Right renal cortex interstitium (tissue), 3 donors: ENCODE measurements at places on chromosomes 5 and 9.

- no peak for DNase-seq
Measured at GRCh38 chr5:157598350-157598936, 22.9 kb upstream of the ADAM19 start.

DNA sequence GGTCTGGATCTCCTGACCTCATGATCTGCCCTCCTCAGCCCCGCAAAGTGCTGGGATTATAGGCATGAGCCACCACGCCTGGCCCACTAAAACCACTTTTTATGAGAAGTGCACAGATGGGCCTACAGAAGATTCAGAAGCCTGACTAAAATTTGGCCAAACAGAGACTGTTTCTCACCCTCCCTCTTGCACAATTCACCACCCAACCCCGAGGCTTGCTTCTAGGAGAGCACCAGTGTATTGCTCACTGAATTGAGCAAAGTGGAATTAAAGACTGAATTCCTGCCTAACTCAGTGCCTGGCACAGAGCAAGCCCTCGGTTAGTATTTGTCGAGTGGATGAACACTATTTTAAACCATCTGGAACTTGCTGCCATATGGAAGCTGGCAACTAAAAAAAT, 3.4 kb upstream of the DCTN4 start:
- DNase-seq = no peak

- DNase-seq = no peak
Measured at GRCh38 chr5:100131161-100131560, 404.0 kb upstream of the FAM174A start.

- no peak for DNase-seq
Measured at GRCh38 chr9:99023831-99024230, 80.1 kb downstream of the COL15A1 start.

- no peak for DNase-seq
Measured at GRCh38 chr9:135973277-135974219, 12.4 kb upstream of the UBAC1 start.

- no peak for DNase-seq
Measured at GRCh38 chr5:83011985-83012384, 65.2 kb downstream of the TMEM167A start.

- no peak for DNase-seq
Measured at GRCh38 chr5:146111409-146111808, 6.0 kb upstream of the PLAC8L1 start.

DNA sequence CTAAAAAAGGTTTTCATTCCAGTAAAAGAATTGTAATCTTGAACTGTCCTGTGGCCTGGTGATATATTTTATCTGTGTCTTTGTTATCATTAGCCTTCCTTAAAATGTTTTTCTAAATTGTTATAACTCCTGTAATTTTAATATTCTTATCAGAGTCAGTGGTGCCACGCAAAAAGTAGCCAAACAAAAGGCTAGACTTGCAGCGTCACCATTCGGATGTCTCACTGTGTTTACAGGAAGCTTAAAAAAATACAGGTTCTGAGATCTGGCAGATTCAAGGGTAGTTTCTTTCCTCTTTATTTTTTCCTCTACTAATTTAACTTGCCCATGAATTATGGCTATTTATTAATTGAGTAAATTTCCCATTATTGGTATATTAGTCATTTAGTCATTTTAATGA, 362.3 kb downstream of the MAT2B start:
- DNase-seq = no peak

GRCh38 chr5:95864944-95865504, 42.5 kb upstream of the GLRX start:
- DNase-seq = no peak

- DNase-seq = no peak
Measured at GRCh38 chr5:16935231-16936149, 598 bp downstream of the MYO10 start.

DNA sequence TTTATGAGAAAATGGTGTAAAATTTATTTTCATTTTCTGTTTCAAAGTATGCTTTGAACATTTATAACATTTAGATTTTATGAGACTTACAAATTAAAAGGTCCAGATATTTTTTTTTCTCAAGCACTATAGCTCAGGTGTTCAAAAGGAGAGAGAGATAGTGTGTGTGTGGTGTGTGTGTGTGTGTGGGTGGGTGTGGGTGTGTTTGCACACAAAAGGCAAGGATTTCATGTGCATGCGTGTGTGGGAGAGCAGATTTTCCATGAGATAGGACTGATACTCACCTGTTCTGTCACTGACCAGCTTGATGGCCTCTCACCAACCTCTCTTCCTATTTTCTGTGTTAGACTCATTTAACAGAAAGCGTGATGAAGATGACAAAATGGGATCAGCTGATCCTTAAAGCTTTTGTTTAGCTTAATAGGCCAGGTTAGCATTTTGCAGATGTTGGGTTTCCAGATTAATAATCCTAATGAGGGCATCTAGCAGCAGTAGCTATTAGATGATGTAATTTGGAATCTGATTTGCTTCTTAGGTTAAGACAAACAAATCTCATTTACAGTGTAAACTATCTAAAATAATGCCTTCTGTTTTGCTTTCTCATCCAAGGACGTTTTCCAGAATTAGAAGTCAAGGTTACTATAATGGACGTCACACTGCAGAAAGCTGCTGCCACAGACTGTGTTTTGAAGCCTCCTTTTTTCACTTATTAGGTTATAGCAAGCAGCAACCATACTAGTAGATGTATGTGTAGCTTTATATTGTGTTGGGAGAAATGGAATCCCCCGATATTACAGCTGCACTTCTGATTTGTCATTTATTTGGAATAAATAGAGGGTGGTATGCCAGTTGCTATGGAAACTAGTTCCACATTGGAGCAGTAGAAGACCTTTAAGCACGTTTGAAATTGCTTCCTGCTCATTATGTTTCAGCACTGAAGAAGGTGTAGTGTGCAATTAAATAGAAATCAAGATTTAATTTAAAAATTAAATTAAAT, 355.6 kb downstream of the TAF11L14 start:
- DNase-seq = no peak

- no peak for DNase-seq
Measured at GRCh38 chr5:622359-622758, 10.2 kb downstream of the CEP72 start.

DNA sequence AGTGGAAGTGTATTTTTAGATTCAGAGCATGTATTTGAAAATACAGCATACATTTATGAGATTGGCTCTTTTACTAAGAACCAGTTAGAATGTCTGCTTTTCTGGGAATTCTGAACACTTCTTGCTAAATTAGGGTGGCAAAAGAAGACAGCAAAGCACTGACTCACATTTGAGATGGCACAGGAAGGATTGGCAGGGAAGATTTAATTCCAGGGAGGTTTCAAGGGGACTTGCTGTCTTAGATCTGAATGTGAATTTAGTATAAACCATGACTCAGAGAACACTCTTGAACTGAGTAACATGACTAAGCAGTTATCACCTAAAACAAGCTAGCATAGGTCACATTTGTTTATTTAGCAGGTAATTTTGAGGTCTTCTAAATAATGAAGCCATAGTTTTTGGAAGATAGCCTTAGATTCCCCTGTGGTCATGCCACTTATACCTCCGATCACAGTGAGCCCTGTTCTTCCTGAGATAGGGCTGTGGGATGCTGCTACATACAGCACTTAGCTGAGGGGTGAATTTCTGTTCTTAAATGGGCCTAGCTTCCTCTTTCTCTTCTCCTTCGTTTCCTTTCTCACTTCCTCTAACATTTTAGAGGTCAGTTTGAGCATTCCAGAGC, 173.8 kb downstream of the PCSK1 start:
- no peak for DNase-seq

DNA sequence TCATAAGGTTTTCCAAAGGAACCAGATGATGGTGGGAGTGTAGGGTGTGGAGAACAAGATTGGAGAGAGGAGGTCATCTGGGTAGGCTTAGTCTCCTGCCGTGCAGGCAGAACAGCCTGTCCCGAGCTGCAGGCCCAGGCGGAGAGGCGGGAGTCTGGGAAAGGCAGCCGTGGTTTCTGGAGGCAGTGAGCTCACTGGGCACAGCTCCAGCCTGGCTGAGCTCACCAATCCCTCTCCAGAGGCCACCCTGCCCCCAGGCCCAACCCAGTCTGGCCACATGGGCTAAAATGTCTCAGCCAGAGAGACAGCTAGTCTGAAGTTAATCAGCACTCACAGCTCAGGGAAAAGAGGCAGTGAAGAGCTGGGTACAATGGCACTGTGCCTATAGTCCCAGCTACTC, 12.3 kb downstream of the P4HA2 start:
- DNase-seq = no peak

DNA sequence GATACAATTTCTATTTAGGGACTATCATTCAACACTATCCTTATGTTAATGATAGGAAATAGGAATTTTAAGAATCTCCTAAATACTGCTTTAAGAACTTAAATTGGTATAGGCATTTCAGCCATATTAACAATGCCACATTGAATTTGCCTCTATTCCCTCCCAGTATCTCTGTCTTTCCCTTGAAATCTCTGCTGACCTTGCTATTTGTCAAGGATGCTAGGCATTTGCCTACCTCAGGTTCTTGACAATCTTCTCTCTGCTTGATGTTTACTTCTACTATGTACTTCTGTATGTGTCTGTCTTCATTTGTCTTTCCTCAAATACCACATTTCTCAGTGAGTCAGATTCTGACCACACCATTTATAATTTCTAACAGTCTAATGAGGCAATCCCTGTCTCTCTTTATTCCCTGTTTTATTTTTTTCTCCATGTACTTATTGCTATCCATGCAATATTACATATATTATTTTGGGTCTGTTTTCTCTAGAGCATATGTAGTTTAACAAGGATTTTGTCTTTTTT, 1461.4 kb upstream of the CDH9 start:
- DNase-seq = no peak

DNA sequence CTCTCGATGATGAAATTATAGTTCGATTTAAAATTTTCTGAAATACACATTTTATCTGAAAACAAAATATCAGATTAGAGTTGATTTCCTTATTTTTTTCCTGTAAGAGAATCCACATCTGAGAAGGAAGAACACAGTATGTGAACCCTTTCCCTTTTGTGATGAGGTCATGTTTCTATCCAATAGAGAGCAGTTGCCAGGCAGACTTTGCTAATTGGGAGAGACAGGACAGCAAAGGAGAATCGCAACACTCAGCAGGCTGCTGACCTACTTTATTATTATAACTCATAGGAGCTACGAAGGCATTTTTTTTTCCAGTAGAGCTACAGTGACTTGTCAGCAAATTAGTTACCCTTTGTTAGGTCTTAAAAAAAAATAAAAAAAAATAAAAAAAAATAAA, 242.1 kb downstream of the HCN1 start:
- DNase-seq = peak; percentile 1

GRCh38 chr5:77851176-77852067, 75.3 kb upstream of the TBCA start:
- DNase-seq = no peak

DNA sequence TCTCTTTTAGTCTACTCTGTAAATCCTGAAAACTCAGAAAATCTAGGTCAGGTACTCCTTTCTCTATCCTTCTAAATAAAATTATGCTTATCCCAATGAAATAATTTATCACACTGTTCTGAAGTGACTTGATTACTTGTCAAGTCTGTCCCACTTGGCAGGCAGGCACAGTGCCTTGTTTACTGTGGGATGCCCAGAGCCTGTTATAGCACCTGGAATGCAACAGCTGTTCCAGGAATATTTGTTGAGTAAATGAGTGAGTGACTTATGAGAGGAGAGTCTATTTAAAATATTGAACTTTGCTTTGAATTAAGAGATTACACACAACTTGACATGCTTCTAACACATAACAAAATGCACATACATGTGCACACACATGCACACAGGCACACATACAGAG, 130.0 kb downstream of the MPDZ start:
- DNase-seq = no peak

DNA sequence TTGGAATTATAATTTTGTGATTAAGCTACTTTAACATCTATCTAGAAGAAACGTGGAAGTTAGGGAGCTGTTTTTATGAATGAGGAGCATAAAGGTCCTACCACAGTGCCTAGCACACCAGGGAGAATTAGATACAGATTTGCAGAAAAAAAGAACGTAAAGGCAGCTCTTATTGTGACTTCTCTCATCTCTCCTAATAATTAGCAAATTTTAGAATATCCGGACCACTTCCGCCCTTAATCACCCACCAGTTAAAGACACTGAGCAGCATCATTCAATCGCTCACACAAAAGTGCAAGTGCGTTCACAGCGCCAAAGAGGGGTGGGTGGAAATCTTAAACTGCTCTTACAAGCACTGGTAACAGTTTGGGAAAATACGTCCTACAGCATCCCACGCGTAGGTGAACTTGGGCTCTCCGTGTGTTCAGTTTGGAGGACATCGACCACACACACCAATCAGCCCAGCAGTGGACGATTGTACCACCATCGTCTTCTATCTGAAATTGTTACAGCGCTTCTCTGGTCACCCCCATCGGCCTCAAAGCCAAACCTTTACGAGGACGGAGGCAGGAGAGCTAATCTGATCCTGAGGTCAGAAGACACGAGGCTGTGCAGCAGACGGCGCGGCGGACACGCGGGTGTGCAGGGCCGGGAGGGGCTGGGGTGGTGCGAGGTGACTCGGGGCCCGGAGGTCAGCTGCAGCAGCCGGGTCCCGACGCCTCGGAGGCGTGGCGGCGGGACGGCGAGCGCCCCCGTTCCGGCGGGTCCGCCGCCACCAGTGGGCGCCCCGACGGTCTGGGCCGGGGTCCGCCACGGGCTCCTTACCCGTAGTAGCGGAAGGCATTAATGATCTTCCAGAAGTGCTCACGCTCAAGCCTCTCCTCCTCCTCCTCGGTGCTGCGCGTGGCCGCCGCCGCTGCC, 646 bp downstream of the CARNMT1 start:
- peak; percentile 33 for DNase-seq

- no peak for DNase-seq
Measured at GRCh38 chr9:14242150-14242805, 71.7 kb downstream of the NFIB start.
